NCI-H1092 (cell line): ENCODE measurements at places on chromosomes 6 and 20.
A peak's percentile ranks its signal among the peaks of the same experiment; 100 is the strongest.

DNA sequence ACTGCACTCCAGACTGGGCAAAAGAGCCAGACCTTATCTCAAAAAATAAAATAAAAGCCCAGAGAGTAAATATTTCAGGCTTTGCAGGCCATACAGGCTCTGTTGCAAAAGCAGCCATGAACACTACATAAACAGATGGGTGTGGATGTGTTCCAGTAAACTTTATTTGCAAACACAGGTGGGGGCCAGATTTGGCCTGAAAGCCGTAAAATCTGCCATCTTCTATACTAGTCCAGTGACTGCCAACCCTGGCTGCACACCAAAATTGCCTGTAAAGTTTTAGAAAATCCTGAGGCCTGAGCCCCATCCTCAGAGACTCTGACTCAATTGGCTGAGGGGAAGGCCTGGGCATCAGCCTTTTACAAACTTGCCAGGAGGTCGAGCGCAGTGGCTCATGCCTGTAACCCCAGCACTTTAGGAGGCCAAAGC lies 103.6 kb downstream of the ZMYND8 start:
- no peak for DNase-seq

DNA sequence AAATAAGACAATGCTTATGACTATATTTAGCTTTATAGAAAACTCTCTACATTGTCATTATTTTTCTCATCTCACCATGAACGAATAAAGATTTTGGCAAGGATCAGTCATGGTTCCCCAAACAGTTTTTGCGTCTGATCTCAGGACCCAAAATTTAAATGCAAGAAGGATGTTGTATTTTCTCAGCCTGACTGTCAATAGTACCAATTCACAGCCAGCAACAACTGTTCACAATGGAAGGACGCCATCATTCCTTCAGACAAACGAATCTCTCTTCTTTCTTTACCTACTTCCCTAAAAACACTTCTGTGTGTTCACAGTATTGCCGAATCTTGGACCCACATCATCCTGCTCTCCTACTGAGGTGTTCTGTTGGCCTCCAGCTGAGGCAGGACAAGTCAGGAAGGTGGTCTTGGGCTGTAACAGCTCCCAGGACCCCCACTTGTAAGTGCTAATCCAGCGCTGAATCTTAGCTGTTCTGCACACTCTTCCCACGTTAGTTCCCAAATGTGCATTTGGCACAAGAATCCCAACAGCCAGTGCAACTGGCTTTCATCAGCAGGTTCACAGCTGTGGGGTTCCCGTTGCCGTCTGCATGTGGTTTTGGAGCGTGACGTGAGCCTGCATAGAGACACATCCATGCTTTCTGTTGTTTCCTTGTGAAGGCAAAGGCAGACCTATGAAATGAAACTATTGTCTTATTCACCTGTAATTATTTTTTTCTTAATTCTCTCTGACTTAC lies 600.0 kb downstream of the QKI start:
- DNase-seq, result no peak

GRCh38 chr6:139369068-139369467 lies 5.4 kb downstream of the CITED2 start:
- DNase-seq, result no peak

DNA sequence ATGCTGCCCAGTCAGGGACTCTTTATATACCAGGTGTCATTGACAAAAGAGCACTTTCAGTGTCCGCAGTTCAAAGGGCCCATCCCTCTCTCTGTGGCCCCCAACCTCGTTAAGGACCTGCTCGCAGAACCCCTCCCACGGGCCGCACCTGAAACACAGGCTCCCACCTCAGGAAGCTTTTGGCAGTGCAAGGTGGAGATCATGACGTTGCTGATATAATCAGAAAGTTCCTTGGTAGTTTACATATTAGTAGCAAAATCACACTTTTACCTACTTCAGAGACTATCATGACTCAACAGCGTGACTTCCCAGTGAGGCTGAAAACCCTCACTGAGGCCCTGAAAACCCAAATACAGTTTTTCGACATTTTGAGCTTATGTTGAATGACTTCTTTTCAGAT lies 4.1 kb downstream of the TTLL2 start:
- no peak for DNase-seq

- no peak for DNase-seq
Observed at GRCh38 chr6:143396497-143397226, 53.8 kb downstream of the ADAT2 start.

- DNase-seq, result no peak
Observed at GRCh38 chr20:17935186-17935585, 33.4 kb downstream of the SNX5 start.

DNA sequence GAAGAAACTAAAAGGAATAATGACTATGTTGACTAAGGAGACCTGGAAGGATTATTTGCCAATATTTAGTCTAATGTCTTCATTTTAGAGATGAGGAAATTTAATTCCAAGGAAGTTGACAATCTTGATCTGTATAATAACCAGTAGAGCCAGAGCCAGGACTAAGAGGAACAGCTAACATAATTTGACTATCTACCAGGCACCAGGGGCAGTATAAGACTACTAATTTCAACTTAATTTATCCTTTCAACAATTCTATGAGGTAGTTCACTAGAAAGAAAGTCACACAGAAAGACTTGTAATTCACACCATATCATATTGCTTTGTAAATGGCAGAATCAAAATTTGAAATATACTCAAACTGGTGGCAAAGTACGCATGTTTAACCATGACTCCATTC lies 273.0 kb upstream of the STXBP5 start:
- DNase-seq, result no peak

DNA sequence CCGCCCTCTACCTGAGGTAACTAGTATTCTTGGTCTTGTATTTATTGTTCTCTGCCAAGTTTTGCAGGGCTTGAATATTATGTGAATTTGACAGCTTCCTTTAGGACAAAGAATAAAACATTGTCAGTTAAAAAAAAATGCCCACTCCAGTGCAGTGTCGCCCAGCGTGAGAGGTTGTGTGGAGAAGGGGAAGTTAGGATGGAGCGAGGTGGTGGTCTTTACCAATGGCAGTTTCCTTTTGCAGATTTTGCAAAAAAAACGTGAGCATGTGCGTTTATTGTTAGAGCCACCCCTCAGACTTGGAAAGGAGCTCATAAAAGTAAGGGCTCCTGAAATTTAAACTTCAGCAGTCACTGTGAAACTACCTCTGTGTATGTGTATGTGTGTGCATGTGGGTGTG lies 28.3 kb downstream of the UST start:
- DNase-seq, result no peak

DNA sequence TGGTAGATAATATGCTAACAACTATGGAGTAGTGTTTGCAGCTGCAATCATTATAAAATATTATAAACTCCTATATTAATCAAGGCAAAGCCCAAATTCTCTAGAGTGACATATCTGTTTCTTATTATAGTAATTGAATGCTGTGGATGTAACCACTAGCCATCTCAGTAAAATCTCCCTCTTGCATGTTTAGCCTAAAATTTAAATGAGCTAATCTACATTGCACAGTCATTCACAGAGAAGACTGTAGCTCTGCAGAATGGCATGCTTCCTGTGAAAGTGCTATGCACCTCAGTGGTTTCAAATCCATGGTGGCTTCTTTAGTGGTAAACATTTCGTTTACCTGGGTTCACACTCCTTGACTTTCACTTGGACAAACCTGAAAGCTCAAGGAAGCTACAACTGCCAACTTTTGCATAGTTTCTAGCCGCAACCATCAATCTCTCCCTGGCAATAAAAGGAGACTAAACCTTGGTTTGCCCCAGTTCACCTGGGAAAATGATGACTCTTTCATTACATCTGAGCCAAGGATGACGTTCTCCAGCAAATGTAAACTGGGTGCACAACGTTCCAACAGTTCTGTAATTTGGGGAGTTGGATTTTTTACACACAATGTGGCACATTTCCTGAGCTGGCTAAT lies 47.2 kb downstream of the FILIP1 start:
- no peak for DNase-seq

- DNase-seq, result no peak
Observed at GRCh38 chr6:84243240-84243639, 15.8 kb upstream of the CEP162 start.

DNA sequence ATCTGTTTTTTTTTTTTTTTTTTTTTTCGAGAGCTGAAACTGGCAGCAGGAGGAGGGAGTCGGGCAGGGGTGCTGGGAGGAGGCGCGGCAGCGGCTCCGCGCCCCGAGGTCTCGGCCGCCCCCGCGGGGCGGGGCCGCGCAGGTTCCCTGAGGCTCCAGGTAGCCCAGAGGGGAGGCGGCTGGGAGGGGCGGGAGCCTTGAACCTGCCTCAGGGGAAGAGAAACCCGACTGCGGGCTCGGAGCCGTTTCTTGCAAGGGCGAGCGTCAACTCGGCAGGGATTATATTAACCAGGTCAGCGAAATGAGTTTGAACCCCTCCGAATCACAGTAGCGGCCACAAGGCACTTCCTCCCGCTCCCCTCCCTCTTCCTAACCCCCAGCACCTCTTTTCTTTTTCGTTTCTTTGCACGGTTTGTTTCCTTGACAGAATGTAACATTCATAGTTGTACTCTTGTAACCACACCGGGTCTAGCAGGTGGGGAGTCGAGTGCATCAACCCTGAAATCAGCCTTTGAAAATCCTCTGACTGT lies 2.0 kb downstream of the MYB start:
- DNase-seq, result no peak

- peak; percentile 39 for DNase-seq
Observed at GRCh38 chr6:55276745-55277530, 50.3 kb upstream of the GFRAL start.

DNA sequence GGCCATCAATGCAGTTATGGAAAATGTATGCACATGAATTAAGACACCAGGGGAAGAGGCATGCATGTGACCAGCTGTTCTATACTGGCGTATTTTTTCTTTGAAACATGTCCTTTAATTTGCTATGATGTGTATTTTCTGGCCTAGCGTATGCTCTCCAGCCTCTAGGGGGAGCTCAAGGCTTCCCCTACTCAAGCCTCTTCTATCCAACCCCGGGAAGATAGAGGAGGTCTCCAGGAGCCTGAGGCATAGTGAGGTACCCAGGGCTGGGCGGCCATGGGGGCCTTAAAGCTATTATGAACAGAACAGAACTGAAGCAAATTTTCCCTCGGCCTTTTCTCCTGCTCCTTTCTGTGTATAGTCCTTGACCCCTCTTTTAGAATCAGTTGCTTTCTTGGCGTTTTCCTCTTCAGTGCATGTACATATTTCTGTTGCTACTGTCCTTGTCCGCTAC lies 528.9 kb downstream of the MAFB start:
- peak; percentile 31 for DNase-seq

GRCh38 chr6:154500769-154501577 lies 9.5 kb downstream of the CNKSR3 start:
- DNase-seq, result no peak

DNA sequence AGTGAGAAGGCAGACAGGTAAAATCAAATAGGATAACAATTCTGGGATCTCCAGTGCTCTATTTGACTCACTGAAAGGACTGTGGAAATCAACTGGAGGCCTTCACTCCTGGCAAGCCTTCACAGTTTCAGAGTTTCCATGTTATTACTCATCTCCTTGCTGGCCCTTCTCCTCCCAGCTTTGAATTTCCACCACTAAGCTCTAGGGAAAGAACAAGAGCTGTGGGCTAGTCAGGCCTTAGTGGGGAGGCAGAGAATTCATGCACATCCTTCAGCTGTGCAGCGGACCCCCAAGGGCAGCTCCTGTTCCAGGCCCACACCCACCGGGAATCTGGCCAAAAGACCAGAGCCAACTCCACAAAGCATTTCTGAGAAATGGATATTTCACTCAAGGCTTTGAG lies 26.0 kb downstream of the MYLIP start:
- DNase-seq, result no peak

DNA sequence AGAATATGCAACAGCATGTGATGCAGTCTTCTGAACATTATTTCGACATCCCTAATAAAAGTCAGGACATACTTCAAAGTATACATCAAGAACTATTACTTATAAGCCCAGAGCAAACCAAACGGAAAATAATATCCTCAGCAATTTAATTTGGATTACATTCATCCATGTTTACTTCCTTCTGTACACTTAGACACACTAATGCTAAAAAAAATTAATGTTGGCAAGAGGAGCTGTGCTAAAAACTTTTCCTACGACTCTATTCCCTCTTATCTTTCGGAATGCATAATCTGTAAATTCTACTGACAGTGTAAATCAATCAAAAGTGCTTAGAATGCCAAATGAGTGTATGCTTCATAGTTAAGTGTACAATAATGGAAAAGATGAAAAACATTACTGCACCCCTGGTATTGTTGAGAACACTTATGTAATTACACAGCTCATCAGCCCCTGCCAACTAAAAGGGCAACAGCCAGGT lies 301.2 kb upstream of the HSF2 start:
- DNase-seq, result no peak

DNA sequence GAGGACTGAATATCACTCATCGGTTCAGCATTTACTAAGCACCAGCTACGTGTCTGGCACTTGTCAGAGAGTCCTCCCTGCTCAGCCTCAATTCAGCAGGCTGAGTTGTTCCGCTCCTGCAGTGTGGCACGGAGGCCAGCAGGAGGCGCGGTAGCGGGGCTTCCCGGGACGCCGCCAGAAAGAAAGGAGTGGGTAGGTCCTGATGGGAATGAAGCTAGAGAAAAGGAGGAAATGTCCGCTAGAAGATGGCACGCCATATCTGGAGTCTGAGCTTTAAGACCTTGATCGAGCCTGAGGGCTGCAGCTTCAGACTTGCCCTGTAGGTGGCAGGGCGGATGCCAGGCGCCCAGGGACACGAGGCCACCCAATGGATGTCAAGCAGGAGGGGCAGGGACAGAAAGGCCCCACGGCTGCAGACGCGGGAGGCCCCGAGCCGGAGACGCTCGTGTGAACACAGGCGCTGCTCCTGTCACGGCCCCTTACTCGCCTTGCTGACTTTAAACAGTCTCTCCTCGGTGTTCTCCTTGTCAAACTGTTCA lies 18.7 kb downstream of the SERPINB6 start:
- DNase-seq, result no peak

DNA sequence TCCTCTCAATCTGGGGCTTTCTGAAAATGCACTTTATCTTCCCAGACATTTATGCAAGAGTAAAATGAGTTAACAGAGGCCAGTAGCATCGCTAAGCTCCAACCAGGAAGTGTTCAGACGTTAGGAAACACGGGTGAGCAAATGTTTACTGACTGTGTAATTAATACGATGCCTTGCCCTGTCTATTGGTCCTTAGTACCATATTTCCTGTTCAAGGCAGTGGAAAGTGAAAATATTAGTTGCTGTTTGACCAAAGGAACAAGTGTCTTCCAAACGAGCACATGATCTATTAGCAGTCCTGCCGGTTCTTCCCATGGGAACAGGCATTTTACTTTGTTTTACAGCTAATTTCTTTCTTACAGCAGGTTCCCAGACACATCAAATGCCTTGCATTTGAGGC lies 311.1 kb upstream of the JAG1 start:
- DNase-seq, result no peak
